Epithelial cell of proximal tubule (primary cell): ENCODE measurements at places on chromosomes 5 and 9.

DNA sequence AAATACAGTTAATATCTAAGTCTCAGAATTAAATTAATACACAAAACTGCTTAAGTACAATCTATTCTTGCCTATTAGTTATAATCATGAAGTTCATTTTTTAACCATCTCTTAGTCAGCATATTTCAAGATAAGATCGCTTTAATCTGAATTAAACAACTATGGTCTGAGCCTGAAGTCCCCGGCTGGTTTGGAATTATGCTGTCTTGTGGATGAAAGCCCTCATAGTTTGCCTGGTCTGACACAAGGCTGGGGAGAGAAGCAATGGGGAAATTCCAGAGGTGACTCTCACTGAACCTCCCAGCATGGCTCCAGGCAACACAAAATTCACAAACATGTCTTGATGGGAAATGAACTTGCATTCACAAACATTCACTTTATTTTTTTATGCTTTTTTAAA lies 28.0 kb upstream of the GRAMD2B start:
- no peak for DNase-seq

GRCh38 chr9:15189481-15189880 lies 117.5 kb downstream of the TTC39B start:
- DNase-seq, result no peak

DNA sequence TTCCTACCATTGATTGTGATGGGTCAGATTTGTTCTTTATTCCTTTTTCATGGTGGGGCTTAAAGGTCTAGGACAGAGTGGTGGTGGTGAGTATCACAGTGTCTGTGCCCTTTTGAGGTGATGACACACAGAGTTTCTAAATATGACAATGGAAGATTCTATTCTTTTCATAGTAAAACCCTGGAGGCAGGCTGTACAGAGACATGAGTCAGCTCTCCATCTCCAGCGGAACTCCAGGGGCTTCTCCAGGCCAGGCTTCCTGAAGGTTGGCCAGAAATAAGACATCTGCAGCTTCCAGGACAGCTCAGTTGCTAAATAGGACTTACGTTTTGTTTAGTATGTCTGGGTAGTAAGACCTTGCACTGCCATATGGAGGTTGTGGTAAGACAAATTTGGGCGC lies 229.5 kb downstream of the CD180 start:
- DNase-seq, result no peak

- DNase-seq, result no peak
Measured at GRCh38 chr5:57600321-57600720, 117.7 kb upstream of the ACTBL2 start.

GRCh38 chr5:43140286-43140685 lies 19.6 kb downstream of the ZNF131 start:
- no peak for DNase-seq

- no peak for DNase-seq
Measured at GRCh38 chr5:128263357-128263756, 179.8 kb downstream of the SLC12A2 start.

DNA sequence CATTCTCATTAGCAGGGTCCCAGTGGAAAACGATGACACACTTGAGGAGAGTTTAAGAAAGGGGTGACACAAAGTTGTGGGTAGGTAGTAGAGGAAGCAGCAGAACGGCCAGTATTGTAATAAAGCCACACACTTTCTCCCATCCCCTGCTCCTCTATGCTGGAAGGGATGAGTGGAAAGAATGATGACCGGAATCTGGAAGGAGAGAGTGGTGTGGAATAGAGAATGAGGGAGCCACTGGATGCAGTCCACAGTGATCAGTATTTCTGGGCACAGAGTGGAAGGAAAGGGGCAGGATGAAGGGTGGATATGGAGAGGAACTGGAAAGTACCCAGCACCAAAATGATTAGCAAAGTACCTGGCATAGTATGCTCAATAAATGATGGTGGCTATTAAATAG lies 133.8 kb upstream of the DAB2 start:
- DNase-seq, result no peak

- DNase-seq, result no peak
Measured at GRCh38 chr9:126558051-126558665, 55.6 kb upstream of the LMX1B start.

DNA sequence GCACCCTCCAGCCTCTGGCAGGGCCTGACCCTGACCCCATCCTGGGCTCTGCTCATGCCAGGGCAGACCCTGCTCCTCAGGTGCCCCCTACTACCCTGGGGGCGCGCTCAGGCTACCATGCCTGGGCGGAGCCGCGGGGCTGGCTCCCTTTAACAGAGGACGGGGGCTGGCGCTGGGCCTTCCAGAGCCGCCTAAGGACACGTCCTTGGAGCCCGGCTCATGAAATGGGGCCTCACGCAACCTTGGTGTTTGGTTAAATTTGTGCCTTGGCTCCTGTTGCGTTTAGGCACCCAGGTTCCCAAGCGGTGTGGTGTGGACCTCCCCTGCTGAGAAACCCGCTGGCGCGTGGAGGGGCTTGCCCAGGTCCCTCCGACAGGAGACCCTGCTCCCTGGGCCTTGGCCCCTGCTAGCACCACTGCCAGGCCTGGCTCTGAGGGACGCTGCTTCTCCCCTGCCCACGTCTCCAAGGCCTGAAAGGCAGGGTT lies 3.4 kb upstream of the EHMT1 start:
- DNase-seq, result no peak

- DNase-seq, result no peak
Measured at GRCh38 chr9:3820643-3821042, 294.8 kb upstream of the RFX3 start.

GRCh38 chr5:115723220-115723619 lies 93.2 kb downstream of the CDO1 start:
- no peak for DNase-seq

GRCh38 chr9:93774331-93775102 lies 180.6 kb downstream of the BARX1 start:
- DNase-seq, result no peak
